Caco-2 (cell line): ENCODE measurements at places on chromosomes 16 and 17. TPM values are rescaled to one million over a fixed set of nuclear protein-coding genes. Genes with fewer than 3 reads are reported as not detected.

- no peak for DNase-seq
Observed at GRCh38 chr16:50712560-50712898, 19.1 kb downstream of the NOD2 start.

GRCh38 chr16:715477-716199, 720 bp downstream of the METRN start:
- no peak for DNase-seq

DNA sequence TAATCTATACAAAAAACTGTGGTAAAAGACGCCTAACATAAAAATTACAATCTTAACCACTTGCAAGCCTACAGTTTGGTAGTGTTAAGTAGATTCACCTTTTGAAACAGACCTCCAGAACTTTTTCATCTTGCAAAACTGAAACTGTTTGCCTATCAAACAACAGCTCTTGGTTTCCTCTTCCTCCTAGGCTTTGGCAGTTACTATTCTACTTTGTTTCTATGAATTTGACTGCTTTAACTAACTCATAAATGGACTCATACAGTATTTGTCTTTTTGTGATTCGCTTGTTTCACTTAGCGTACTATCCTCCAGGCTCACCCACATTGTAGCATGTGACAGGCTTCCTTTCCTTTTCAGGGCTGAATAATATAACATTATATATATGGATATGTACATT, 97.0 kb downstream of the PRKCA start:
- no peak for DNase-seq

DNA sequence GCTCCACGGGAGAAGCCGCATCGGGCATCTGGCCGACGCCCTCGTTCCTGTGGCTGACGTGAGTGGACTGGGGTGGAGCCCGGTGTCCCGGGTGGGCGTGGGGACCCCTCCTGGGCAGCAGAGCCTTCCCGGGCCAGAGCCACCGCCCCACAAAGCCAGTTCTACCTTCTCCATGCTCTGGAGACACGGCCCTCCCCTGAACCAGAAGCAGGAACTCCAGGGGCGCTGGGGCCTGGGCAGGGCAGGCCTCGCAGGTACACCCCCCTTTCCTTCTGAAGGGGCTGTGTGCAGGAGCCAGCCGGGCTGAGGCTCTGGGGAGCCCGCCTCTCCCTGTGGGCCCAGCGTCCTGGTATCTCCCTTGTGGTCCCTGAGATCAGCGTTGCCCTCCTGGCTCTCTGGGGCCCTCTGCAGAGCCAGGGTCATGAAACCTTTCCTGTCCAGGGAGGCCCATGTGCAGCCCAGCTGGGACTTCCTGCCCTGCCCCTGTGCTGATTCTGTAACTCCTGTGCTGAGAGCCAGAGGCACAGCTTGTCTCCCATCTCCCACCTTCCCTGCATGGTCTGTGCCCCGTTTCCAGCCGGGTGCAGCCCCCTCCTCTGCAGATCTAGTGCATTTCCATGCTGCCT, 6.5 kb downstream of the PIGQ start:
- no peak for DNase-seq

The MFAP4 gene
- total RNA-seq, result not detected in 2 replicates

GRCh38 chr17:16322636-16323035, 30.6 kb downstream of the CENPV start:
- DNase-seq, result no peak

- DNase-seq, result no peak
Observed at GRCh38 chr17:320809-321385, 31.7 kb downstream of the RPH3AL start.

GRCh38 chr16:48613061-48613957, 3.3 kb upstream of the N4BP1 start:
- DNase-seq, result peak; percentile 83

GRCh38 chr17:50815400-50815799, 20.0 kb upstream of the WFIKKN2 start:
- DNase-seq, result no peak

- no peak for DNase-seq
Observed at GRCh38 chr17:52064791-52065211, 93.7 kb downstream of the CA10 start.

- no peak for DNase-seq
Observed at GRCh38 chr17:44014133-44014436, 678 bp downstream of the TMEM101 start.

DNA sequence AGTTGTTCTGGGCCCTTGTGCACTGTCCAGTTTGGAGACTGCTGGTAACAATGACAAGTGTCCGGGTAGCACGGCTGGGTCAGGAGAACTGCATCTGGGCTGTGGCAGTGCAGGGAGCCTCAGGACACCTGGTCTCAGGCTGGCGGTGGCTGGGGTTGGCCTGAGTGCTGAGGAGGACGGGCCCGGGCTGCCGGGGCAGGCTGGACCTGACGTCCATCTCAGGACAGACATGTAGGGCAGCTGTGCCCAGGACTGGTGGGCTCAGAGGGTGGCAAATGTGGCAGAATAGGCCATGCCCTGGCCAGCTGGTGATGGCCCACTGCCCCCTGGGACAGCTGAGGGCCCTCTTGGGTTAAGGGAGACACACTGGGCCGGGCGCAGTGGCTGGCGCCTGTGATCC, 4.2 kb upstream of the NLRC3 start:
- DNase-seq, result no peak

DNA sequence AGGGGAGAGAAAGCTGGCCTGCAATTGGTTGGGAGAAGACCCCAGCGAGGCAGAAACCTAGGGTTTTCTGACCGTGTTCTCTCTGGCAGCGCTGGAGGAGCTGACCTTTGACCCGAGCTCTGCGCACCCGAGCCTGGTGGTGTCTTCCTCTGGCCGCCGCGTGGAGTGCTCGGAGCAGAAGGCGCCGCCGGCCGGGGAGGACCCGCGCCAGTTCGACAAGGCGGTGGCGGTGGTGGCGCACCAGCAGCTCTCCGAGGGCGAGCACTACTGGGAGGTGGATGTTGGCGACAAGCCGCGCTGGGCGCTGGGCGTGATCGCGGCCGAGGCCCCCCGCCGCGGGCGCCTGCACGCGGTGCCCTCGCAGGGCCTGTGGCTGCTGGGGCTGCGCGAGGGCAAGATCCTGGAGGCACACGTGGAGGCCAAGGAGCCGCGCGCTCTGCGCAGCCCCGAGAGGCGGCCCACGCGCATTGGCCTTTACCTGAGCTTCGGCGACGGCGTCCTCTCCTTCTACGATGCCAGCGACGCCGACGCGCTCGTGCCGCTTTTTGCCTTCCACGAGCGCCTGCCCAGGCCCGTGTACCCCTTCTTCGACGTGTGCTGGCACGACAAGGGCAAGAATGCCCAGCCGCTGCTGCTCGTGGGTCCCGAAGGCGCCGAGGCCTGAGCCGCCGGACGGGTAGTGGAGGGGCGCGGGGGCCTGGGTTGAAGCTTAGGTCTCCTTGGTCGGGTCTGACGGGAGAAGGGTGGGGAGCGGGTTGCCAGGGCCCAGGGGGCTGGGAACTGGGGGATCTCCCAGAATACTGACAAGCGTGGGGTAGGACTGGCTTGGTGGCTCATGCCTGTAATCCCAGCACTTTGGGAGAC, 7.4 kb upstream of the PYDC1 start:
- no peak for DNase-seq

GRCh38 chr16:61791464-61791863, 244.8 kb downstream of the CDH8 start:
- DNase-seq, result no peak

- peak; percentile 69 for DNase-seq
Observed at GRCh38 chr17:61467416-61468262, 15.4 kb downstream of the TBX4 start.

DNA sequence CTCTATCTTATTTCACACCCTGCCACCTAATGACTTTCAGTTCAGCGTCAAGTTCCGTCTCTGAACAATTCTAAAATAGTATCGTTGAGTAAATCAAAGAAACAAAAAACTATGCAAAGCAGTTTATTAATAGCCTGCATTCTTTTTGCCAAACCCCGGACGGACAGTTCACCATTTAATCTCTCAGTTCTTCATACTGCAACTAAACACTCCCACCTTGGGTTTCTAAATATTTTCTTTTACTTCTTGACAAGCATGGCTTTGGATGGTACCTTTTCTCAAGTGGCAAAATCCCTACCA, 1.2 kb downstream of the MYH11 start:
- no peak for DNase-seq

- no peak for DNase-seq
Observed at GRCh38 chr16:87489434-87490045, 3.3 kb downstream of the ZCCHC14 start.

The NOD2 gene
- 0.23 and 0.51 TPM in 2 replicates for total RNA-seq

The HSDL1 gene
- 21.0 and 23.7 TPM in 2 replicates for total RNA-seq

GRCh38 chr17:13671771-13672170, 70.0 kb upstream of the HS3ST3A1 start:
- no peak for DNase-seq

The C17orf50 gene
- not detected in 2 replicates for total RNA-seq

The TMEM106A gene
- 6.9 and 8.0 TPM in 2 replicates for total RNA-seq

GRCh38 chr17:1590029-1590746, 27.6 kb upstream of the PITPNA start:
- DNase-seq, result peak; percentile 85

DNA sequence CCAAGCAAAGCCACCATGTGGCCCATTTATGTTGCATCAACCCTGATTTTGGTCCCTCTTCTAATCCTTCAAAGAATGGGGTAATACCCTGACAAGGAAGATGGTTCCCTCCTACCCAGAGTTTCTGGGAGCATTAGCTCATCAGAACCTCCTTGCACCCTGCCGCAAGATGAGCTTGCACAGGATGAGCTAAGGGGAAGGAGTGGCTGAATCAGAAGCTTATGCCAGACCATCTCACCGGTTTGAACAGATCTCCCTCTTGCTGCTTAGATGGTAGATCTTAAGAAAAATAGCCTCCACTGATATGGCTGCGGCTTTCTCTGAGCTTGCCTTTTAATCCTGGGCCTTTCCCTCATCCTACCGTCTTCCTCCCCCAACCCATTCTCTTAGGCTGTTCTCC, 175.1 kb downstream of the SOX9 start:
- DNase-seq, result no peak

The MYH10 gene
- 64.3 and 74.0 TPM in 2 replicates for total RNA-seq

DNA sequence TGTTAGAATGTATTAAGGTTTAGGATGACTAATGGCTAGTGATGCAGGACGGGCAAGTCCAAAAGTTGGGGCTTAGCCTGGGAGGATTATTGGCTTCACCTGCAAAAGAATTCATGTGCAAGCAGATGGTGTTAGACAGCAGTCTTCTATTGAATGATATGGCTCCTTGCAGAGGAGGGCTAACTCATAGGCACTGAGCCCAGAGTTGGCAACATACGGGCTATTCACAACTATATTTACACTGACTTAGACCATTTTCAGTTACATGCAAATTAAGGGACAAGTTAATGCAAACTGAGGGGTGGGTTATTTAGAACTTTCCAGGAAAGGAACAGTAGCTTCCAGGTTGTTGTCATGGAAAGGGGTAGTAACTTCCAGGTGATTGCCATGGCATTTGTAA, 1017.1 kb upstream of the EEF2KMT start:
- no peak for DNase-seq

- DNase-seq, result no peak
Observed at GRCh38 chr16:51172368-51172767, 21.3 kb upstream of the SALL1 start.

The TNFSF12 gene
- total RNA-seq, result not detected in 2 replicates

DNA sequence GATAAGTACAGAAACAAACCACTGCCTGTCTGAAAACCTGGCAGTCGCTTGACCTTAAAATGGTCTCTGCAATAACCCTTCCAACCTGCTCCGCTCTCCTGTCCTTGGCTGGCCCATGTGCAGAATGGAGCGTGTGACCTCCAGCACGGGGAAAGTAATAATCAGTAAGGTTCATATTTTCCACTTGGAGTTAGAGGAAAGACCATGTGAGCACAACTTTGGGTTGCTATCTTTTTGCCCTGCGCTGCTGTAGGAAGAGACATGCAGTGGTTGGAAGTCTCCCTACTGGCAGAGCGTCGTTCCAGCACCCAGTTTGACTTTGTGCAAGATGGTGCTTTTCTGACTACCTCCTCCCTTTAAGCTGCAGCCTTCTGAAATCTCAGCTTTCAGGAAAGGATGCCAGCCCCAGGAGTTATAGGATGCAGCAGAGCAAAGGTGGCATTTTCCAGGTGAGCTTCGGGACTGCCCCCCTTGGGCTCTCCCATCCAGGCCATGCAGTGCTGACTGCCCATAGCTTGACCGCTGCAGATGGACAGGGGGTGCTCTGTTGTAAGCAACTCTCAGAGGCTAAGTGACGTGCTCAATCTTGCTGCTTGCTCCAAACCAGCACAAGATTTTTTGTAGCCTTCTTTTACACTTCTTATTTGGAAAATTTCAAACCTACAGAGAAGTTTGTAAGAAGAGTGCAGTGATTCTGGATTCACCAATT, 110.7 kb upstream of the NOL11 start:
- no peak for DNase-seq
